OCI-M1 (cell line): ENCODE measurements at places on chromosomes 7 and 10.

GRCh38 chr7:121302214-121302745 is 26.5 kb upstream of the WNT16 start:
- DNase-seq = no peak

- DNase-seq = no peak
Measured at GRCh38 chr7:26071622-26072456, 80.2 kb upstream of the NFE2L3 start.

DNA sequence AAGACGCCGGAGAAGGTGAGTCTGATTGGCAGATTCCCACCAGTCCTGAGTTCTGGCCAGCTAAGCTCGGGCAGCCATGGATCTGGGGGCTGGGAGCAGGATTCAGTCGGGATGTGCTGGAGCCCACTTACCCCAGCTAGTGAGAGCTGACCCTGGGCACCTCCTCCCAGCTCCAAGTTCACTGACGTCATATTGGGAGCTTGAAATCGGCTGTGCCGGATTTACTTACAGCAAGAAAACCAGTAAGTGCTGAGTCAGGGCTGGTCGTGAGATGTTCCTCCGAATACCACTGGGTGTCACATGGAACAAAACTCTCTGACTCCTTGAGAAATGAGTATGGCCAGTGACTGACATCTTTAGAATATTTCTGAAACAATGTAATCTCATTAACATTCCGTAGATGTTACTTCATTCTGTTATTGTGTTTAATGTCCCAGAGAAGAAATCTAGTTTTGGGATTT is 621.2 kb downstream of the SDK1 start:
- peak; percentile 31 for DNase-seq

DNA sequence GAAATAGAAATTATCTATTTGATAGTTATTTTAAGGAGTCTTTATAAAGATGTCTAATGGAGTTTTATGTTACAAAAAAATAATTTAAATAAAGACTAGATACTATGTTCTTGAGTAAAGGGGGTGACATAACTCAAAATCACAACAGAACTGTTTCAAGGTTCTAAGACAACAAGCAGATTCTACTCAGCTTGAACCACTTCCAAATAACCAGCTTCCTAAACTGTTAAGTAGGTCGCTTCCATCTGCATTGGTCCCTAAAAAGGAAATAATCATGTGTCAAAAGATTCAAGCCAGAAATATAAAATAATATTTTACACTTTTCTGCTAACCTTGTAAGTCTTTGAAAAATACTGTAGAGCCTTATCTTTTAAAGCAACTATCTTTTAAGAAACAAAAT is 14.1 kb downstream of the SEM1 start:
- no peak for DNase-seq

GRCh38 chr7:139068544-139069399 is 32.9 kb upstream of the ZC3HAV1L start:
- no peak for DNase-seq

DNA sequence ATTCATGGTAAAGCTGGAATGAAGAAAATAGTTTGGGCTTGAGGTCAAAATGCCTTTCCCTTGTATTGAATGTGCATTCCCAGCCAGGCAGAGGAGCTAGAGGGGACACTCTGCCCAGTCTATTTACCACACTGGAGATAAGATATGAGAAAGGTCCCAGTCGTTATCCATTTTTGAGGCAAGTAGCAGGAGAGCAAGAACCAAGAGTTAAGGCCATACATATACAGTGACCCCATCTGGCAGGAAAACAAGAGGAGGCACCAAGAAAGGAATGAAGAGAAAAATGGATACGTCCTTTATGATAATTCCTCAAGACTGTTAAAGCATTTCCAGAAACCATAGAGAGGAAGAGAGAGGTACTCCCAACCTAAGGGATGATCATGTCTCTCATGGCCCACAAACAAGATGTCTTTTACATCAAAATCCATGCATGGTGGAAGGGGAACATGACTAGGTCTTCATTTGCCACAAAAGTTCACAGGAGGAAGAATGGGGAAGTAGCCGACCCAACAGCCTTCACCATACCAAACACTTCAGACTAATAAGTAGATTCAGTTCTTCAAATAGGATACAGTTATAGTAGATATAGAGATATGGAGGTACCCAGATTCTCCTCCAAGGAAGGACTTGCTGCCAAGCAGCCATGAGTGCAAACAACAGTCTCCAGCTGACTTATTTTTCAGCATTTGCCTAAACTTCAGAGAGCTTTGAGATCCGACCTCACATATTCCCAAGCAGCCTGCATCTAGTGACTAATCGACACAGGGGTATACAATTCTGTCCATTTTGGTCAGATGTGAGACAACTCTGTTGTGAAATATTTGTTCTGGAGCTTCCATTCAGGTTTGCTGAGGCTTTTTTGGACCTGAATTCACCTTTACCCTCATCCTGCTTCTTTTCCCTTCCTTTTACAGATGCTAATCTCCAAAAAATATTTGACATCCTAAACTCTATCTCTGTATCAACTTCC is 61.1 kb upstream of the CCDC71L start:
- peak; percentile 28 for DNase-seq

DNA sequence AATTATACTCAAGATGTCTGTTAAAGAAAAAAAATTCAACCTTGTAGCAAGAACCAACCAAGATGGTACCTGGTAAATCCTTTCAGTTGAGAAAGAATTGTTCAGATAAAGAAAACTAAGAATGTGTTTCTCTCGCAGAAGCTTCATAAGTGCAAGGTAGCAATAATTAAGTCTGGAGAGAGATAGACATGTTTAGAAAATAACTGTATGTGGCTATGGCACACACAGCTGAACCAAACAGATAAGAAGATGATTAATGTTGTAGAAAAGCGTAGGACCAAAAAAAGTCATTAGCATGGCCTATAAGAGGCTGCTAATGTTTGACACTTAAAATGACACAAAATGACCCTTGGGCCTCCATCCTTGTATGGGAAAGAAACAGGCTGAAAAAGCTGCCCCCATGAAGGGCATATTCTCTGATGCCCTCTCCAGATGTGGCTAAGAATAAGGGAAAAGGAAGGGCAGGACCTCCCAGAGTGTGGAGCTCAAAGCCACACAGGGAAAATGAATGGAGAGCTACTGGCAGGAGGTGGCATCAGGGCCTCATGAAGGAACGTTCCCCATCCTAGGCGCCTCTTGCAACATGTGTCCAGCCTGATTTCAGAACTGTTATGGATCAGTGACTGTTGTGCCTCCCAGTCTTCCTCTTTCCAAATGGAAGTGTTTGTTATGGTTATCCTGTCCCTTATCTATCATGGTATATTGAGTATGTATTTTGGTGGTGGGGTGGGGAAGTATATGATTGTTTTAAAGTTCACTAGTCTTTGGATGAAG is 30.7 kb downstream of the TLL2 start:
- DNase-seq = peak; percentile 83

DNA sequence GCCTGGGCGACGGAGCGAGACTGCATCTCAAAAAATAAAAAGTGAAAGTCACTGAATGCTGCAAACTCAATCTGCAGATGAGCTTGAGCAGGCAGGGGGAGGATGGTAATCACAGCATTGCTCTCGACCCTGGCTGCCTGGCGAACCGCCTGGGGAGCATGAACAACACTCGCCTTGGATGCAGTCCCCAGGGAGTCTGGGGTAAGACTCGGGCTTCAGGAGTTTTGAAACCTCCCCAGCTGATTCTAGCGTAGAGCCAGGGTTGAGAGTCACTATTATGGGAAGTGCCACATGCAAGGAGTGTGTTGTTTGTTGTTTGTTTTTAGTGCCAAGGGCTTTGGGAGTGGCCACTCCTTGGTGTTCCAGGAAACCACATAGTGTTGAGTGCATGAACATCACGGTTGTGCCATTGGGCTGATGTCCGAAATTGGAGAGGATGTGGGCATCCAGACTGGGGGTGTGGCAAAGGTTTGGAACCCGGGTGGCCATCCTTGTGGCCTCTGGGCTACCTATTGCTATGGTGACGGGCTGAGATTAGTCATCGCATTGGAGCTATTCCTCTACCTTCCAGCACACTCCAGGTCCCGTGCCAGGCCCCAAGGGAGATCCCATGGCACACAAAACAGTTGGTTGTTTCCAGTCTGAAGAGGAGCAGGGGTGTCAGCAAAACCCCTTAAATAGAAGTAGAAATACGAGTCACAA is 92.6 kb downstream of the RGS10 start:
- DNase-seq = no peak

- DNase-seq = no peak
Measured at GRCh38 chr7:88396295-88396947, 89.7 kb upstream of the STEAP4 start.

DNA sequence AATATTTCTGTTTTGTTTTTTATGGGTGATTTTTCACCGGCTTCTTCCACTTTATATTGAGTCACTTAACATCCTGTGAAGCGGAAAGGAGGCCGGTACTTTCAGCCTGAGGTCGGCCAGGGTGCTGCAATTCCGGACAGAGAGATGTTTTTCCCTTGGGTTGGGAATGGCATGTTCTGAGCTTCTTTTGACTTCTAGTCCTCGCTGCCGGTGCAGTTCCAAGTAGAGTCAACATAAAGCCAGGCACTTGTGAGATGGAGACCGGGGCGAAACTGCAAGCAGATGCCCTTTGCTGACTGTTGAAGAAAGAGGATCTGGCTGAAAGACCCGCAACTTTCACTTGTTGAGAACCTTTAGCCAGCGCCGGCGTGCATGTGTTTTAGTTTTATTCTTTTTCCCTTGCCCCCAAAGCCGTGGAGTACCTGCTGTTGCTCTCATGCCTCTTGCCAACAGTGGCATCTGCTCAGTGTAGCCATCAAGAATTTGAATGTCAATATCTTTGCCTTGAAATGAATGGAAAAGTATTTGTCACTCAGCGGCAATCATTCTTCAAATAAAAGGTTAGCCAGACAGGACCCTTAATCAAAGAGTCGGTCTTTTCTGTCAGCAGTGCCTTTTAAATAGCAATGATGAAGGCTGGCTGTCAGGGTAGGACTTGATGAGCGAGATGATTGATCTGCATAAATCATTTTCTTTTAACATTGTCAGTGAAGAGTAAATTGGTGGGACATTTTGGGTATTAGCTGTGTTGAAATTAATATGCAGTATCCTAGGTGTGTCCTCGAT is 351.2 kb downstream of the LRMDA start:
- no peak for DNase-seq

- DNase-seq = no peak
Measured at GRCh38 chr10:103933557-103934121, 15.7 kb upstream of the STN1 start.

DNA sequence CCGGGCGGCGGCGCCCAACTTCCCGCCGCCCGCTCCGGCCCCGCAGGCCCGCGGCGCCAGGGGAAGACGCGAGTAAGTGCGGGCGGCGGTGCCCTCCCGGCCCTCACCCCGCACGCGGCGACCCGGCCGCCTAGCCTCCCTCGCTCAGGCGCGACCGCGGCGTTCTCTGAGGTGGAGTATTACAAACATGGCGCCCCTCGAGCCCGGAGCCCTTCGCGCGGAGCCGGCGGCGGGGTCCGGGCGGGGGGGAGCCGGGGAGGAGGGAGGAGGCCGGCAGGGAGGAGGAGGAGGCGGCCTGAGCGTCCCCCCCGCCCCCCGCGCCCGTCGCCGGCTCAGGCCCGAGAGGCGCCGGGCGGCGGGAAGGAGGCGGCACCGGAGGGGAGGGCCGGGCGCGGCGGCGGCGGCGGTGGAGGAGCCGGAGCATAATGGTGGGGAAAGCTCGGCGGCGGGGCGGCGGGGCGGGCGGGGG is at the start of gene ZMYND11:
TSS of gene ZMYND11 (plus strand) at position 324 of the 469 bp plus-strand sequence. CDS start 44,558 bp downstream, outside the sequence.
- peak; percentile 56 for DNase-seq

- DNase-seq = no peak
Measured at GRCh38 chr7:117562759-117563158, 82.9 kb downstream of the CFTR start.

- DNase-seq = peak; percentile 6
Measured at GRCh38 chr10:116587878-116588591, 2.7 kb upstream of the PNLIPRP1 start.

DNA sequence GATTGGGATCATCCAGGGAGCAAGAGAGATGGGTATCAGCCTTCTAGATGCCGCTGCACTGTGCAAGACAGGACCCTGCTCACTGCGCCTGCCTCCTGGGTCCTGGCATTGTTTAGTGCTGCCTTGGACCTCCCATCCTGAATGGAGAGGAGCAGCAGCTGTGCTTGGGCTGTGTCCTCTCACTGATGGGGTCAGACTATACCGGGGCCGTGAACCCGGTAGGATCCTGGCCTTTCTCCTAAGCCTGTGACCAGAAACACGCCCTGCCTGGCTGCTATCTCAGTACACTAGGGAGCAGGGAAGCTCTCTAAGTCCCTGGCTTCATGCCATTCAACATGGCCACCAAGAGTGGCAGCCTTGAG is 309.4 kb upstream of the ZNF32 start:
- no peak for DNase-seq

- DNase-seq = no peak
Measured at GRCh38 chr10:12470719-12471118, 121.4 kb downstream of the CAMK1D start.

DNA sequence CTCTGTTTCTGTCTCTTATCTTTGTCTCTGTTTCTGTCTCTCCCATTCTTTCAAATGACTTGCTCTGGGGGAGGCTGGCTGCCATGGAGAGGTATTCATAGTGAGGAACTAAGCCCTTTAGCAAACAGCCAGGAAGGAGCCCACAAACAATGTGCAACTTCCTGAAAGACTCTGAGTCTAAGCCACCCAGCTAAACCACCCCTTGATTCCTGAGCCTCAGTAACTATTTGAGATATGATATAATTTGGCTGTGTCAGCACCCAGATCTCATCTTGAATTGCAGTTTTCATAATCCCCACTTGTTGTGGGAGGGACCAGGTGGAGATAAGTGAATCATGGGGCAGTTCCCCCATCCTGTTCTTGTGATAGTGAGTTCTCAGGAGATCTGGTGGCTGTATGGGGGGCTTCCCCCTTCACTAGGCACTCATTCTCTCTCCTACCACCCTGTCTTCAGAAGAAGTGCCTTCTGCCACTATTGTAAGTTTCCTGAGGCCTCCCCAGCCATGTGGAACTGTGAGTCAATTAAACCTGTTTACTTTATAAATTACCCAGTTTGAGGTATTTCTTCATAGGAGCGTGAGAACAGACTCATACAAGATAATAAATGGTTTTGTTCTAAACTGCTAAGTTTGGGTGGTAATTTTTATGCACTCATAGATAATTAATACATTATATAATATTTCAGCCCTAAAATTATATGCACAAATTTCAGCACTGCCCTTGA is 121.2 kb upstream of the FOXP2 start:
- DNase-seq = peak; percentile 75

DNA sequence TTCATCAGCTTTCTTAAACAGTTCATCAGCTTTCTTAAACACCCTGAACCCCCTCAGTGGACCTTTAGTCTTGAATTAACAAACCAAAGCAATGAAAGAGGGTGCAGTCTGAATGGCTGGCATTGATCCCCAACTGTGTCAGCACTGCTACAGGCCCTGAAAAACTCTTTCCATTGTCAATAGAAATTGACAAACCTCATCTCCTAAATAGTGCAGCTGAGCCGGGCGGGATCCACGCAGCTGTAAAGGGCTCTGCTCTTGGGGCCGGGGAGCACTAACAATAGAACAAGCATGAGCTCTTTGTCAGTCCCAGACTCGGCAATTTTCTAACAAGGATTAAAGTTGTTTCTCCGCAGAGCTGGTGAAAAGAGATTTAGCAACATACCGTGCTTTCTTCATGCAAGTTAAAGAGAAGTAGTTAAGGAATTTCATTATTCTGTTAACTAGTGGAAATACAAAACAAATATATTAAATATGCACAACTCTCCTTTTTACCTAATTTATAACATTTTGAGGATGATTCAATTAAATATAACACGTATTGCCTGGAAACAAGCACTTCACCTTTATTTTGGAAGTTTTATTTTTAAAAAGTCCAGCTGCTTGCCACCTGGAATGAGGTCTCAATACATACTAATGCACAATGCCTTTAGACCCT is 24.7 kb upstream of the FEZF1 start:
- no peak for DNase-seq
